ENCODE measurements at places on chromosomes 11 and 22.

- DNase-seq: no peak
- H3K36me3 ChIP-seq: no peaks in the 10 kb centered on the region
- H3K27me3 ChIP-seq: no peaks in the 10 kb centered on the region
- no peak overlapping the region for H3K4me3 ChIP-seq
- H3K4me1 ChIP-seq: no peaks in the 10 kb centered on the region
Measured at GRCh38 chr11:69238573-69239351, 55.2 kb upstream of the MYEOV start.

GRCh38 chr11:115548878-115549528, 44.8 kb upstream of the CADM1 start:
- H3K4me1 ChIP-seq: no peaks in the 10 kb centered on the region
- peak; percentile 84 for DNase-seq
- H3K27ac ChIP-seq: no peak overlapping the region
- H3K36me3 ChIP-seq: no peaks in the 10 kb centered on the region
- H3K27me3 ChIP-seq: no peaks in the 10 kb centered on the region

- DNase-seq: peak; percentile 81
- no peaks in the 10 kb centered on the region for H3K27me3 ChIP-seq
- no peaks in the 10 kb centered on the region for H3K4me1 ChIP-seq
Measured at GRCh38 chr11:32176223-32176934, 85.5 kb downstream of the RCN1 start.

DNA sequence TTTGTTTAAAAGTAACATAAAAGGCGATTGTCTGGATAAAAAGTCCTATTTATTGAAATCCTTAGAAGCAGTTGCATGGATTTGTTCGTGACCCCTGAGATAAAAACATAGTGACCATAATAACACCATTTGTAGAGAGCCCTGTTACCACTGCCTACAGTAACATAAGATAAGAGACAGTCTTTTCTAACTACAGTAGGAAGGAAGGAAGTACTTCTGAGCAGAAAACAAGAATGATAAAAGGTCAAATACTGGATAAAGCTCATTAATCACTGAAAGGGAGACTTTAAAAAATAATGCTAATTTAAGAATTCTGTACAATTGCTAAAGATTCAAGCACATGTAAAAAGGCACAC, 47.1 kb upstream of the SOX6 start:
- H3K27me3 ChIP-seq: no peaks in the 10 kb centered on the region
- no peaks in the 10 kb centered on the region for H3K36me3 ChIP-seq
- H3K4me3 ChIP-seq: no peak overlapping the region
- no peak overlapping the region for H3K27ac ChIP-seq

- no peaks in the 10 kb centered on the region for H3K27me3 ChIP-seq
- H3K4me1 ChIP-seq: no peaks in the 10 kb centered on the region
- peaks cover 2% of the 10 kb centered on the region for H3K36me3 ChIP-seq
- DNase-seq: no peak
- H3K27ac ChIP-seq: no peak overlapping the region
Measured at GRCh38 chr22:23263651-23264555, 83.6 kb downstream of the BCR start.

- no peaks in the 10 kb centered on the region for H3K27me3 ChIP-seq
- DNase-seq: no peak
- H3K27ac ChIP-seq: no peak overlapping the region
- no peaks in the 10 kb centered on the region for H3K4me1 ChIP-seq
- no peaks in the 10 kb centered on the region for H3K36me3 ChIP-seq
- no peak overlapping the region for H3K4me3 ChIP-seq
Measured at GRCh38 chr11:104614961-104615360, 283.3 kb downstream of the CASP12 start.

DNA sequence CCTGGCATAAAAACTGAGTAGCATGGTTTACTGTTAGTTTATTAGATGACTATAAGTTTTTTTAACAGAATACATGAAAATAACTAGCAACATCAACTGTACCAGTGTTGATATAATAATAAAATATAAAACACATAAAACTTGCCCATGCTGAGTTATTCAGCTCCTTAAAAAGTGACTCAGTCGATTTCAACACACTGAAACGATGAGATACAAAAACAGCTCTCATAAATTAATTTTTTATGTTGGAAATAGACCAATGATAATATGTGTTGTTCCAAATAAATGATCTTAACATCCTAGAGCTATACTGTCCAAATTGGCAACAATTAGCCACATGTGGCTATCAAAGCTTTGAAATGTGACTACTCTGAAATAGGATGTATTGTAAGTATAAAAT, 15.9 kb downstream of the PDGFD start:
- no peaks in the 10 kb centered on the region for H3K4me1 ChIP-seq
- DNase-seq: no peak
- H3K27me3 ChIP-seq: no peaks in the 10 kb centered on the region
- no peaks in the 10 kb centered on the region for H3K36me3 ChIP-seq
- no peak overlapping the region for H3K4me3 ChIP-seq

- H3K4me1 ChIP-seq: no peaks in the 10 kb centered on the region
- no peak overlapping the region for H3K4me3 ChIP-seq
- no peak for DNase-seq
Measured at GRCh38 chr11:21653951-21654421, 538.9 kb upstream of the ANO5 start.

GRCh38 chr11:96218006-96218405, 125.0 kb downstream of the MAML2 start:
- H3K4me3 ChIP-seq: no peak overlapping the region
- H3K4me1 ChIP-seq: peaks cover 31% of the 10 kb centered on the region
- DNase-seq: no peak
- no peak overlapping the region for H3K27ac ChIP-seq

- no peak for DNase-seq
- no peaks in the 10 kb centered on the region for H3K27me3 ChIP-seq
- H3K27ac ChIP-seq: no peak overlapping the region
- no peaks in the 10 kb centered on the region for H3K4me1 ChIP-seq
Measured at GRCh38 chr11:69260622-69261021, 33.3 kb upstream of the MYEOV start.

- no peak overlapping the region for H3K4me3 ChIP-seq
- H3K27me3 ChIP-seq: no peaks in the 10 kb centered on the region
- no peaks in the 10 kb centered on the region for H3K36me3 ChIP-seq
- peak; percentile 98 for DNase-seq
- peak overlapping the region; percentile 90 for H3K27ac ChIP-seq
Measured at GRCh38 chr11:69287968-69288882, 5.7 kb upstream of the MYEOV start.

DNA sequence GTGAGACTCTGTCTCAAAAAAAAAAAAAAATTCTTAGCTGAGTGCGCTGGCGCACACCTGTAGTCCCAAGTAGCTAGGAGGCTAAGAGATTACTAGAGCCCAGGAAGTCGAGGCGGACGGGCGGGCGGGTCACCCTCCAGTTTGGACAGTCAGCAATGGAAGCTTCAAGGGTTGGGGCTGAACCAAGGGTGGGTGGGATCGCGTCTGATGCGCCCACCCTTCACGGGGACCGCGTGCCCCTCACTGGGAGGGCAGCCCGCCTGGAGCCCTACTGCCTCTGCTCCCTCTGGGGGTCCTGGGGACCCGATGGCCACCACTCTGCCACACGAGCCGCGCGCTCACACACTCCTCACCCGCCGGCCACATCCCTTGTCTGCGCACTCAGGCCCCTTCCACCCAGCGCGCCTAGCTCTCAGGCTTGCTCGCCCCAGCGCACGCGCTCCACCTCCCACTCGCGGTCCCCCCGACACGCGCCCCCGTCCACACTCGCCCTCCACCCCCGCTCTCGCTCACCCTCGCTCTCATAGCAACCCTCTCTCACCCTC, 494 bp downstream of the CHID1 start:
- H3K27ac ChIP-seq: no peak overlapping the region
- H3K4me1 ChIP-seq: peaks cover 11% of the 10 kb centered on the region
- peaks cover 28% of the 10 kb centered on the region for H3K36me3 ChIP-seq

- H3K4me1 ChIP-seq: peaks cover 7% of the 10 kb centered on the region
- peaks cover 30% of the 10 kb centered on the region for H3K27me3 ChIP-seq
- no peaks in the 10 kb centered on the region for H3K36me3 ChIP-seq
- peak overlapping the region; percentile 56 for H3K4me3 ChIP-seq
- DNase-seq: peak; percentile 84
- no peak overlapping the region for H3K27ac ChIP-seq
Measured at GRCh38 chr22:20429254-20430100, 8.1 kb downstream of the SCARF2 start.

DNA sequence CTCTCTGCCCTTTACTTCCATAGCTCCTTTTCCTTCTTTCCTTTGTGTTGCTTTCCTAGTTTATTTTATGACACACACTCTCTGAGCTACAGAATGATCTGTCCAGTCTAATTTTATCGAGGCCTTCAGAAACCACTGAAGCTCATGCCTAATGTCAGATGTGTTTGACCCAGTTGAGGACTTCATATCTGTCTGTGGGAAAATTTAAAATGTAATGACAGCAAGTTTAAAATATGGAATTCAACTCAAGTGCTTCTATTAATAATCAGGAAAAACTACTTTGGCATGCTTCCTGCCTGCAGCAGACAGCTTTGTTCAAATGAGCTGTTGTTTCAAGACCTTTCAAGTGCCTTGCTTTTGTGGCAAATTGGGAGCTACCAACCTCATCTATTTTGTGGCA, 261.8 kb upstream of the MTNR1B start:
- H3K4me3 ChIP-seq: no peak overlapping the region
- DNase-seq: no peak
- H3K27ac ChIP-seq: no peak overlapping the region
- no peaks in the 10 kb centered on the region for H3K4me1 ChIP-seq

DNA sequence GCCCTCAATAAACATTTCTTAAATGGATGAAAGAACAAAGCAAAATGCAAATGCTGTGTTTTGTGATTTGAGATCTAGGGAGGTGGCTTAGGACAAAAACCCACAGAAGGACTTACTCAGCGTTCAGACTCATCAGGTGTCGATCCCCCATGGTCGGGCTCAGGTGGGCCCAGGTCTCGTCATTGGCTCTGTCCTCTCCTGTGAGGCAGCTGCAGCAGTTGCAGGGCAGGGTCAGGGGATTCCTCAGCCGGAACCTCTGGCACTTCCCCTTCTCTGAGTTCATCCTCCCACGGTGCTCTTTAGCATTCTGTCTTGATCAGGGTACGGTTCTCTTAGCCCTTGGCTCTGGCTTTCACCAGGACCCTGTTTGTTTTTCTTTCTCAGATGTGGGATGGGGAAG, 14.0 kb upstream of the ACR start:
- DNase-seq: no peak
- H3K27ac ChIP-seq: no peak overlapping the region
- no peak overlapping the region for H3K4me3 ChIP-seq

DNA sequence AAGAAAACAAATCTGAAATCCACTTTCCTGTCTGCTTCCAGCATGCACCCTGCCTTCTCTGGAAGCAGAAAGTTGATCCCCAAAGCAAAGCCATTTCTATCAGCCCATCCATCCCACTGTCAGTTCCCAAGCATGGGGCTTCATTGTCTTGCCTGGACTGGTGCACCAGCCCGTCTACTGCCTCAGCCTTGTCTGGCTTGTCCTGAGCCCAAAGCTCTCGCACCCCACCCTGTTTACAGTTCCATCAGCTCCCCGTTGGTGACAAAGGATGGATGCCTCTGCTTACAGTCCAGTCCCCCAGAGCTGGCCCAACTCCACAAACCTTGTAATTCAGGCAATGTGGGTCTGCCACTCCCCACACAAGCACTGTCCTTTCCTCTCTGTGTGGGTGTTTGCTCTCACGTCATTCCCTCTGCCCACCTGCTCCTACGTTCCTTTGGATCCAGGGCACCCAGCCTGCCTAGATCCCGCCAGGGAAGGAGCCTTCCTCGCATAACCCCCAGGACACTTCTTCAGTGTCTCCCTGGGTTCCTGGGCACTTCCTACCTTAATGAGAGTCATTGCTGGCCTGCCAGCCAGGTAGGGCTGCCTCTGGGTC, 38.8 kb downstream of the FBLN1 start:
- no peak for DNase-seq
- no peaks in the 10 kb centered on the region for H3K4me1 ChIP-seq
- peaks cover 2% of the 10 kb centered on the region for H3K27me3 ChIP-seq
- H3K36me3 ChIP-seq: no peaks in the 10 kb centered on the region
- H3K4me3 ChIP-seq: no peak overlapping the region

- no peaks in the 10 kb centered on the region for H3K4me1 ChIP-seq
- peaks cover 3% of the 10 kb centered on the region for H3K27me3 ChIP-seq
Measured at GRCh38 chr11:30938171-30938570, 352.0 kb upstream of the MPPED2 start.

GRCh38 chr11:82864268-82864667, 36.0 kb downstream of the PRCP start:
- H3K27ac ChIP-seq: no peak overlapping the region
- no peaks in the 10 kb centered on the region for H3K36me3 ChIP-seq
- no peaks in the 10 kb centered on the region for H3K27me3 ChIP-seq
- H3K4me1 ChIP-seq: no peaks in the 10 kb centered on the region
- no peak overlapping the region for H3K4me3 ChIP-seq
- DNase-seq: peak; percentile 55

- peaks cover 2% of the 10 kb centered on the region for H3K36me3 ChIP-seq
- no peaks in the 10 kb centered on the region for H3K27me3 ChIP-seq
- H3K4me3 ChIP-seq: no peak overlapping the region
- peaks cover 4% of the 10 kb centered on the region for H3K4me1 ChIP-seq
- no peak for DNase-seq
- no peak overlapping the region for H3K27ac ChIP-seq
Measured at GRCh38 chr11:62399878-62400266, 19.0 kb upstream of the SCGB1A1 start.

GRCh38 chr11:94997437-94997836, 23.9 kb downstream of the KDM4D start:
- no peaks in the 10 kb centered on the region for H3K36me3 ChIP-seq
- H3K4me3 ChIP-seq: no peak overlapping the region
- H3K4me1 ChIP-seq: no peaks in the 10 kb centered on the region
- no peak overlapping the region for H3K27ac ChIP-seq
- H3K27me3 ChIP-seq: no peaks in the 10 kb centered on the region

- peaks cover 26% of the 10 kb centered on the region for H3K27me3 ChIP-seq
- H3K4me1 ChIP-seq: no peaks in the 10 kb centered on the region
- DNase-seq: no peak
- H3K4me3 ChIP-seq: no peak overlapping the region
Measured at GRCh38 chr22:50677493-50678217, 5.0 kb downstream of the SHANK3 start.

DNA sequence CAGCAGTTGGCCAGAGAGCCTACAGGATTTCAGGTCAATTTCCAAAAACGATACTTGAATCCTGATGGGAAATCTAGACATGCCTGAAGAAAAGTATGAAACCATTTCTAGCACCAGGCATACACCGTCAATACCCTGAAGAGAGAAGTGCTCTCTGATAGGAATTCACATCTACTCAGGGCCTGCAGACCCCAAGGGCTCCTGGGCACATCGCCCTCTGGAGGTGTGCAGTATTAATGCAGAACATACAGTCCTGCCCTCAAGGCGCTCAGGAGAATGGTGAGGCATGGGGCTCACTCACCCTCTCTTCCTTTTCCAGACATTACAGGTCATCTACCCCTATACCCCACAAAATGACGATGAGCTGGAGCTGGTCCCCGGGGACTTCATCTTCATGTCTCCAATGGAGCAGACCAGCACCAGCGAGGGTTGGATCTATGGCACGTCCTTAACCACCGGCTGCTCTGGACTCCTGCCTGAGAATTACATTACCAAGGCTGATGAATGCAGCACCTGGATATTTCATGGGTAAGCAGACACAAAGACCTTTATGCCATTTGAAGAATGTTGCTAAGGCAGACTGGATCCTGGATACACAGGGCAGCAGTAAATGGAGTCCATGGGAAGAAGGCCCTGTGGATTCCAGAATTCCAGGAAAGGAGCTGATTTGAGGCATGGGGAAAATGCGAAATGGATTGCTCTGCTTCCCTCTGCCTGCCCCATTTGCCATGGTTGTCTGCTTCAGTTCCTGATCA, 49.3 kb upstream of the CRTAM start:
- H3K4me1 ChIP-seq: no peaks in the 10 kb centered on the region
- no peak for DNase-seq
- H3K27ac ChIP-seq: no peak overlapping the region
- H3K27me3 ChIP-seq: no peaks in the 10 kb centered on the region
- no peak overlapping the region for H3K4me3 ChIP-seq
- no peaks in the 10 kb centered on the region for H3K36me3 ChIP-seq

Data from small intestine (tissue), 16 donors.